ENCODE measurements at places on chromosomes 6 and 20. TPM values are rescaled to one million over a fixed set of nuclear protein-coding genes. Genes with fewer than 3 reads are reported as not detected.
A peak's percentile ranks its signal among the peaks of the same experiment; 100 is the strongest.

DNA sequence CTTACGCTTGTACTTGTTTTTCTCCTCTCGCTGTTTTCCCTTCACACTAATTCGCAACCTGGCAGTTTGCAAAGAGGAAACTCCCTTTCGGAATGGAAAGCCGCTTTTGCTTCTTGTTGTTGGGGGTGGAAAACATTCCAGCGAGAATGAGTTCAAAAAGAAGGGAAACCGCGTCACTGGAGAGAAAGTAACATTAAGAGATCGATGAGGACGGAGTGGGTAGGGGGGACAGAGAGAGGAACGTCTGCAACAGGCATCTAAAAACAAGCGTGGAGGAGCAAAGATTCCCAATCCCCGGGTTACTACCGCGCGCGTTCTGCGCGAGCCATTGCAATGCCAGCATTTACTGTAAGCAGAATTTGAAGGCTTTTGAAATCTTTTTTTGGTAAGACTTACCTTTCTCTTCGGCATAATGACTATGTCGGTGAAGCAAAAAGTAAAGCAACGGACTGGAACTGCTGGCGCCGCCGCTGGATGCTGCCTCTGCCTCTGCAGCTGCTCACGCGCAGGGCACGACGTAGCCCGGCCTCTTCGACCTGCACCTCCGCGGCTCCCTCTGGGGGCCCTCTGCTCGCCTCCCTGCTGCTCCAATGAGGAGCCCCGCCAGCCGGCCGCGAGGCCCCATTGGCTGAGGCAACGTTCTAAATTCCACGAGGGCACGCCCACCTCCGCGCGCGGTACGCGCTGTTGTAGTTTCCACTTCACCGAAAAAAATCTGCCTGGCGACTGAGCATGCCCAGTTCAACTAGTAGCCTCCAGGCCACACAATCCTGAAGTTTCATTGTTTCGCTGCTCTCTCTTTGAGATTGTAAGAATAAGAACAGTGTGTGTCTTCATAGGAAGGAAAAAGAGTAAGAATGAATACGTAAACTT is at the start of gene HMGN3:
Gene HMGN3, minus strand, starts transcription at position 533 of the 873 bp plus-strand sequence.
- DNase-seq, result peak; percentile 91

DNA sequence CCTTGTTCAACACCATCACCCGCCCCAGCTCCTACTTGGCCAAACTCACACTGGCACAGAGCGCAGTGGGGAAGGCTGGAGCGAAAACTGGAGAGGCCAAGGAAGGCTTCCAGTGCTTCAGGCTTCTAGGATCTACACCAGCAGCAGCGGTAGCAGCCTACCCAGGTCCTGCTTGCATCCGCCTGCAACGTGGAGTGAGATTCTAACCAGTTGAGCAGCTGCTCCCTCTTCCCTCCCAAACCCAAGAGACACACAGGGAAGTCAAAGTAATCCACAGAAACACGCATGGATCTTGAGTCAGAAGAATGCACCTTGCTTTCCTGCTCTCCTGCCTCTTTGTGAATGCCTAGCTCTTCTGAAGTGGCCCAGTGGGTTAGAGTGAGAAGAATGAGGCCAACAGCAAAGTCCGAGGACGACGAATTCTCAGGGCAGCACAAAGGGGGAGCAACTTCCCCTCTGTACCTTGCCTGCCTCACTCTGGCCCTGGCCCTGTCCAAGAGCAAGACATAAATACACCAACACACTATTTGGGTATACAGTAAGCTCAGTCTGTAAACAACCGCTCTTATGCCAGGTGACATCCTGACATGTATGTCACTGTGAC is 95.9 kb upstream of the FOXQ1 start:
- no peak for DNase-seq

- no peak for DNase-seq
These were observed 132.2 kb downstream of the LPA start for GRCh38 chr6:160531826-160532225.

DNA sequence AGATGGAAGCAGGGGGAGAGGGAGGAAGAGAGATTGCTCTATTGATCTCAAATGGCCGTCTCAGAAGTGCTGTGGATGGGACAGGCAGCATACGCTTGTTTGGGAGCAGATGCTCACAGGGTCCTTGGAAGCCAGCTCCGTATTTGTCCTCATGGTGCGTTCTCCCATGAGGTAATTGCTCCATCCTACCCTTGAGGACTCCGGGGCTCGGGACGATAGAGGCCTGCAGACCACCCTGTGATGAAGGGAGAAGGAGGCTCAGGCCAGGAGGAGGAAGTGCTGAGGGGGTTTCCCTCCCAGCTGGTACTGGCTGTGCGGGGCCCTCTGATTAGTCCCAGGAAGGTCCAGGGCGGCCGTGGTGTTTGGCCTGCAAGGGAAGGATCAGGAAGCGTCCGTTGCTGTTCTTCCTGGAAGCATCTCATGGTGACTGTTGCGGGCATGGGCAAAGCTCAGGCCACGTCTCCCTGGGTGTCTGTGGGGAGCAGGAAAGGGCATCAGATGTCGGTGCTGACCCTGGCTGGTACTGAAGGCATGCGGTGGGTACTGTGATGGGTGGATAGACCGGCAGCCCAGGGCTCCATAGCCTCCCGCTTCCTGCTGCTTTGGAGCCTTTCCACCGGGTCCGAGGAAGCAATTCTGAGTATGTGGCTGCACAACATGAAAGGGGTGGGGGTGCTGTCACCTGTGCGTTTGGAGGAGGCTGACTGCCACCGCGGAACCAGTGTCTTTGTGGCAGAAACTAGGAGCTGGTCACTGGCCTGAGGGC is 158.3 kb downstream of the SYCP2 start:
- no peak for DNase-seq

- DNase-seq, result no peak
These were observed 8.1 kb downstream of the TLDC2 start for GRCh38 chr20:36883977-36884535.

DNA sequence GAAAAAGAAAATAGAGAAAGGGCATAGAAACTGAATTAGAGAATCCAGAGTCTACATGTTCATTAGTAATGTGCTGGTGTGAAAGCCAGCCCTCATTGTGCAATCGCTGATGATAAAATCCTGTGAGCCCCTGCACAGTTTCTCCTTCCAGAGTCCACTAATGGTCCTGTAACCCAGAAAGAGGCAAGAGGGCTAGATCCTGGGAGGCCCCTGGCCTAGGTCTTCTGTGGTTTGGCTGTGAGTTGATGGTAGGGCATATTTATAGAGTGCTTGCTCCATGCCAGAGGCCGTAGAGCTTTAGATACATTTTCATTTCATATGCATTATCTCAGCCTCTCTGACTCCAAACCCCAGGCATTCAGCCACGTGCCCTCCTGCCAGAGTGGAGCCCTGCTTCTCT is 94.9 kb upstream of the MTHFD1L start:
- no peak for DNase-seq

DNA sequence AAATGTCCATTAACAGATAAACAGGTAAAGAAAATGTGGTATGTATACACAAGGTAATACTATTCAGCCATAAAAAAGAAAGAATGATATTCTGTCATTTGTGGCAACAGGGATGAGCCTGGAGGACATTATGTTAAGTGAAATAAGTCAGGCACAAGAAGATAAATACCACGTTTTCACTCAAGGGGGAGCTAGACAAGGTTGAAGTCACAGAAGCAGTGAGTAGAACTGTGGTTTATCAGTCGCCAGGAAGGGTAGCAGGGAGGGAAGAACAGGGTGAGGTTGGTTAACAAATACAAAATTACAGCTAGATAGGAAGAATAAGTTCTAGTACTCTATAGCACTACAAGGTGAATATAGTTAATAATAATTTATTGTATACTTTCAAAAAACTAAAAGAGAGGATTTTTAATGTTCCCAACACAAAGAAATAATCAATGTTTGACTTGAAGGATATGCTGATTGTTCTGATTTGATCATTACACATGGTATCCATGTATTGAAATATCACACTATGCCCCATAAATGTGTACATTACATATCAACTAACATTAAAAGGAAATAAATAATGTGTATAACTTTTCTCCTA is 21.1 kb downstream of the RTN4IP1 start:
- DNase-seq, result no peak

C6orf52 gene
- not detected for total RNA-seq

GGTLC1 gene
- total RNA-seq, result not detected
